Neuronal stem cell (in vitro differentiated cells): ENCODE measurements at places on chromosomes 3 and 15.

DNA sequence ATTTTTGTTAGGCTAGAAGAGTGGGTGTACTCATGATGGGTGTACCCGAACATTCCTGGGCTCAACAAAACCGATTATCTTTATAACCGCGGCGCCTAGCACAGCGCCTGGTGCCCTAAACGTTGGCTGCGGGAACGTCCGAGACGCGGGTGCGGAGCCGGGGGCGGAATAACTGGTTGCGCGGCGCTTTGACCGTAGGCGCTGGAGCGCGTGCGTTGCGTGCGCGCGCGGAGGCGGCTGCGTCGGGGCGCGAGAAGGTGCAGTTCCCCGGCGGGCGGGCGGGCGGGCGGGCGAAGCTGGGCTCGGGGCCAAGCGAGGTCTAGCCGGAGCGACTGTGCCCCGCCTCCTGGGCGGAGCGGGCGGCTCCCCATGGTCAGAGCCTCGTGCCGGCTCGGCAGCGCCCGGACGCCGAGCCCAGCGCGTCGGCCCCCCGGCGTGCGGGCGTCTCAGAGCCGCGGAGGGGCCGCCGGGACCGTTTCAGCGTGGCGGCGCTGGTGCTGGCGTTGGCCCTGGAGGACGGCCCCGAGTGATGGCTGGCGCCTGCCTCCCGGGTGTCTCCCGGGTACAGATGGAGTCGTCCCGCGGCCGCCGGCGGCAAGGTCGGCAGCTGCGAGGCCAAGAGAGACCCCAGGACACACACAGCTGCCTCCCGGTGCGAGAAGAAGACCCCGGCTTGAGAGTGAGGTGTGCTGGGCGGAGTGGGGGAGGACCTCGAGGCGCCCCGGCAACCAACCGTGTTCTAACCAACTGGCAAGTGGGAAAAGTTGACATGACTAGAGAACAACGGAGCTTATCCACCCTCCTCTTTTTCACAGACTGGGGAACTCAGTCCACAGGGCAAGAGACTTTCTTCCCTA is at the start of gene PLAAT1:
PLAAT1 (plus strand) TSS at position 373 of the 857 bp plus-strand sequence. CDS start 14,429 bp downstream, outside the sequence.
- DNase-seq, result peak; percentile 57
- no peaks in the 10 kb centered on the region for H3K36me3 ChIP-seq
- peak within 1 kb of the TSS; percentile 91 for H3K4me3 ChIP-seq
- peaks cover 11% of the 10 kb centered on the region for H3K27me3 ChIP-seq
- H3K4me1 ChIP-seq, result peaks cover 3% of the 10 kb centered on the region

DNA sequence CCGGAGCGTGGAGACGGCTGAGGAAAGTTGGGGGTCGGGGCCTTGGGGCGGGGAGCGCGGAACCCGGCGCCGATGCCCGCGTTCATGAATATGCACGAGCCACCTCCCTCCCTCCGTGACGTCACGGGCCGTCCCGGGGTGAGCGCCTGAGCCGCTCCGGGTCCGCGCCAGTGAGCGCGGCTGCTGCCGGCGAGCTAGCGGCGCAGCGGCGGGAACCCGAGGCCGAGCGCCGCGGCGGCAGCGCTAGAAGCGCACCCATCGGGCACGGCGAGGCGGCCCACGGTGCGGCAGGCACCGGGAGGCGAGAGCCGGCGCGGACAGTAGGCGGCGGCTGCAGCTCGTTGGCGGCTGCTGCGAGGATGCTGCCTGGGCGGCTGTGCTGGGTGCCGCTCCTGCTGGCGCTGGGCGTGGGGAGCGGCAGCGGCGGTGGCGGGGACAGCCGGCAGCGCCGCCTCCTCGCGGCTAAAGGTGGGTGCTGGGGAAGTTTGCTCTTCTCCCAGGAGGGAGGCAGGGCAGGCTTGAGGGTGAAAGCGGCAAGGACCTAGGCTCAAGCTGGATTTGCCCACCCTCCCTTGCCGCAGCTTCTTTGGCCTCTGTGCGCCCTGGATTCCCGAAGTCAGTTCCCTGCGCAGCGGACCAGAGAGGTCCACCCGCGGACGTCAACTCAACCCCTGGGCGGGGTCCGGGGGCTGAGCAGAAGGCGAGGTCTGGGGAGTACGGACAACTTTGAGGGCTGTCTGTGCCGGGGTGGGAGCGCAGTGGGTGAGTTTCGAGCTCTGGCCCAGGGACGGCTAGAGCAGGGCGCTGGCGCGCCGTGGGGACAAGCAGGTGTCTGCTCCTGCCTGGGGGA is at the start of gene CLSTN2:
CLSTN2 (plus strand) TSS at position 170 of the 850 bp plus-strand sequence.
- peaks cover 7% of the 10 kb centered on the region for H3K4me1 ChIP-seq
- no peak within 1 kb of the TSS for H3K27ac ChIP-seq
- DNase-seq, result peak; percentile 75

DNA sequence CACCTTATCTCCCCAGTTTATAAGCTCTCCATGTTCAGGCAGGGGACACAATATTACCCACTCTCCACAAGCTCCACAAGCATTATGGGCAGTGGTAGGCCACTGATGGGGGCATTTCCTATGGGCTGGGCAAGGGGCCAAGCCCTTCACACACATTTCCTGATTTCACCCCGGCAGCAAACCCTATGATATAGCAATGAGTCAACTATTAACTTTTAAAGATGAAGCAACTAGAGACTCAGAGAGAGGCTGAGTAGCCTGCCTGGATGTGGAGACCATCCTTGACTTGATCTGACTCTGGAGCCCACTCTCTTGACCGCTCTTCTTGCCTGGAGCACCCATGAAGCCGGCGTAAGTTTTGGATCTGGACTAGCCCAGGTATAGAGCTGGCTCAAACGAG is 27.4 kb downstream of the FOXL2NB start:
- no peak overlapping the region for H3K4me3 ChIP-seq
- no peaks in the 10 kb centered on the region for H3K27me3 ChIP-seq
- no peak overlapping the region for H3K27ac ChIP-seq
- H3K36me3 ChIP-seq, result no peaks in the 10 kb centered on the region
- peaks cover 5% of the 10 kb centered on the region for H3K4me1 ChIP-seq

GRCh38 chr15:90099072-90099867 is 3.0 kb downstream of the IDH2 start:
- H3K4me3 ChIP-seq, result no peak overlapping the region
- peaks cover 12% of the 10 kb centered on the region for H3K4me1 ChIP-seq
- H3K36me3 ChIP-seq, result peaks cover 8% of the 10 kb centered on the region
- H3K27me3 ChIP-seq, result peaks cover 4% of the 10 kb centered on the region
- H3K27ac ChIP-seq, result no peak overlapping the region
- no peak for DNase-seq
